OCI-LY7 (cell line): ENCODE measurements at places on chromosomes 1 and 21.

DNA sequence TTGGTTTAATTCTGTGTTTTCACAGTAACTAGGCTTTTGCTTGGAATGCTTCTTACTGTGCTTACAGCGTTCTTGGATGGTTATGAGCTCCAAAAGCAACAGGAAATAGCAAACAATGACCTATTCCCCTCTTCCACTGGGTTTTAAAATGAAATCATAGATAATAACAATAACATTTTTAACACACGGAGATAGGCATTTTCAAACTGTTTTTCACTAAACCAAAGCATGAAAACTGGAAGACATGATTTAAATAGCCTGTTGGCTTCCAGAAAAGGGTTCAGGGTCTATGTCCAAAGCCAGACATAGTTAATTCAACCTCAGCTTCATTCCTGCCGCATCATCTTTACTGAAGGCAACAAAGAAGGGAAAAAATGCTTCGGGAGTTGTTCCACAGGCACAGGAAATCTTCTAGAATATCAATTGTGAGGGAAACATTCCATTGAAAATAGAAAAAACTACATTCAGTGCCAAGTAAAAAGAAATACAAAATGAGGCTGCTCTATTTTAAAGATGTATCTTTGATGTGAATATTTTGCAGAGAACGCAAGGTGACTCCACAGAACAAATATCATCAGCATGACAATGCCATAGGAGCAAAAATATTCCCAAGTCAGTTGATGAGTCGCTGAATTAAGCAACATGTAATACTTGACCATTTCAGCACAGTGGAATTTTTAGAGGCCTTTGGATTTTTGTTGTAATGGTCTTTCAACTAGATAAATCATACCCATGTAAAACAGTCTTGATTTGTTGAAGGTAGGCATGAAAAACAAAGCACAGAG lies 80.7 kb downstream of the NID1 start:
- no peak for DNase-seq

DNA sequence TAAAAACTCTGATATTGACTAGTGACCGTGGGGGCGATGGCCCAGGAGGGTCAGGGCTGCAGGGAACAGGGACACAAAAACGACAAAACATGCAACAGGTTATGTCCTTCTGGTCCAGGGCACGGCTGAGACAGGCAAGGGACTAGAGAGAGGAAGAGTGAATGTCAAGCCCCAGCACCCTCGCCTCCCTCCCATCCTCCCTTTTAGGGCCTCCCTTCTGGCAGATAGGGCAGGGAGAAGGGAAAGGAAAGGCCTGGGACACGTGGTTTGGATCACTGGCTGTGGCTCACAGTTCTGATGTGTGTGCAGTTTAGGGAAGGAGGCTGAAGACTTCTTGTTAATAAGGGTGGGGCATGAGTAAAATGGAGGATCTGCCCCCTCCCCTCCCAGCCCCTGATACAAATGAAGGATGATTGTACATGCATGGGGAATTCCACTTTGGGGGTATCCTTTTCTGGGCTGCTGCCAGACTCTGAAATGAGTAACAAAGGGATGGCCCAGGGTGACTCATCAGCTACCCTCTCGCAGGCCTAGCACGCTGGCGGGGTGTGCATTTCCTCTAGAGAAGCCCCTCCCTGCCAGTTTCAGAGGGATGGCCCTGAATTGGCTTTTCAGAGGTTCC lies 14.2 kb downstream of the CAPN2 start:
- DNase-seq = no peak

DNA sequence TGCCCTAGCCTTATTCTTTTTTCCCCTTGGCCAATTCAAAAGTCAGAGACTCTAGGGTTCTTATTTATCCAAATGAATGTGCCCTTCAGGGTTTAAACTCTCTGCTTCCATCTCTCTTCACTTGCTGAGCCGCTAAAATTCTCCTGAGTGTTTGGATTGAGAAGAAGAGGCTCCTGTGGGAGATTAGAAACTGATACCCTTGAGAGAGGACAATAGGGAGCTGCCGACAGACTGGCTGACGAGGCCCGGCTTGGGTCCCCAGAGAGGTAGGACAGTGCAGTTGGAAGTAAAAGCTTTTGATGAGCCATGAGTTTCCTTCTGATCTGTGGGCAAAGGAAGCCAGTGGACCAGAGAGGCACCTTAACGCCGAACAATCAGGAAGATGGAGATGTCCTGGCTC lies 41.3 kb upstream of the UBE2U start:
- no peak for DNase-seq

DNA sequence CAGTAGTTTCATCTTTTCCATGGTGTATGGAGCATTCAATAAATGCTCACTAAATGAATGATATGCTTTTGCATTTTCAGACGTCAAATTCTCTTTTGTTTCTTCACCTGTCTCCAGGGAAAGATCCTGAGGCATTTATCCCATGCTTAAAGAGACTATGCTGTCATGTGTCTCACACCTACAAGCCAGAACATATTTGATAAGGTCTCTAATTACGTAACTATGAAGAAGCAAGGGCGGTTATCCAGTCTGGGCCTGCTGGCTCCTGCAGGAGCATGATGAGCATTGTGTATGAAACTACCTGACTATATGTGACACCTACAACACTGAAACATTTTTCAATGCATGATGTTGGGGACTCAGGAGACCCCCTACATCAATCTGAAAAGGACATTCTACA lies 51.8 kb downstream of the FBXO42 start:
- DNase-seq = no peak

GRCh38 chr1:156747742-156748669 lies 3.5 kb downstream of the HDGF start:
- no peak for DNase-seq

GRCh38 chr1:163063143-163063542 lies 6.0 kb upstream of the RGS4 start:
- no peak for DNase-seq

DNA sequence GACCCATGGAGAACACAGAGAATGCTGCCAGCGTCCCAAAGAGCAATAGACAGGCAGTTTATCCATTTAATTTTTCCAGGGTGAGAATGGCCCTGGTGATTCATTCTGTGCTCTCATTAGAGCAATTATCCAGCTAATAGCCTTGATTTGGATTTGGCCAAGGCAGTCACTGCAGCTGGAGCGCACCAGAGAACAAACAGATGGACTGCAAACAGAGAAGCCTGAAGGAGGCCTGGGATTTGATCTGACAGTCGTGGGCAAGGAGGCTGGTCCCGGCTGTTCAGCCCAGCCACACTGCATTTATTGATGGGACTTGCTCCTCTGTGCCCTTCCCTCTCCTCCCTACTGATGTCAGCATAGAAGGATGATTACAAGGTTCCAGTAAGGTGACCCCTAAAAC lies 353.9 kb upstream of the C1orf174 start:
- DNase-seq = no peak

DNA sequence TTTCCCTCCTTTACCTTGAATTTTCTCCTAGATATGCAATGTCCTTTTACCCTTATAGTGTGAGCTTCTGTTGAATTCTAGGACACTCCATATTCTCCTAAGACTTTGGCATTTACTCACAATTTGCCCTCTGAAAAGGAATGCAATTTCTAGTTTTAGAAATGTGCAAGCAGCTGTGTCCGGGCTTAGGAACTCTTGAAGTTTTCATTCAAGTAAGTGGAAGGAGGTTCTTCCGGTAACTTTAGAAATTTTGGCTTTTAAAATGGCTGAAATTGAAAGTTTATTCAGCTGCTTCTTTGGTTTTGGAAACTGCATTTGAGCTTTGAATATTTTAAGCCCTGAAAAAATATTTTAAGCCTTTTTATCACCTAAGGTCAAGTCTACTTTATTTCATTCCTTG lies 56.3 kb downstream of the DPH5 start:
- DNase-seq = no peak

DNA sequence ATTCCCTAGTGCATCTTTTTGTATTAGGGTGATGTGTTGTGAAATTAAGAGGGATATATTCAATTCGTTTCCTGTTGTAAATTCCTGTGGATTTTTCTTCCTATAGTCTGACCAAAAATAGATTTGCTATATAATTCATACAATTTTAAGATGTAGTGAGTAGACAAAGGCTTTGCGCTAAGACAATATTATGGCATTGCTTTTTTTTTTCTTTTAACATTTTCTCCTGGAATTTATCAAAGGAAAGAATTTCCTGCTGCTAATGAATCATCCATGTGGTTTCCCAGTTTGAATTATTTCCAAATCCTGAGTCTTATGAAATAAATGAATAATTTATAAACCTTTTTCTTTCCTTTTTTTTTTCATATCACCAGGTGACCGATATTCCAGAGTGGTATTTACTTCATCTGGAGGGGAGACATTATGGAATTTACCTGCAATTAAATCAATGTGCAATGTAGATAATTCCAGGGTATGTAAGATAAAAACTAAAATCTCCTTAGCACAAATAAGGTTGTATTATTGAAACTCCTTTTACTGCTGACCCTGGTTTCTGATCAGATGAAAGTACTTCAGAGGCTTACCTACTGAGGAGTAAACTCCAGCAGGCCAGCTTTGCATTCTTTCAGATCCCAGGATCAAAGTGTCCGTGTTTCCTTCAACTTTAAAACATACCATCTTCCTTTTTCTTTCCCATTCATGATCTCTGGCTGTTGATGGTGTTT lies 148.4 kb downstream of the TLR5 start:
- no peak for DNase-seq

DNA sequence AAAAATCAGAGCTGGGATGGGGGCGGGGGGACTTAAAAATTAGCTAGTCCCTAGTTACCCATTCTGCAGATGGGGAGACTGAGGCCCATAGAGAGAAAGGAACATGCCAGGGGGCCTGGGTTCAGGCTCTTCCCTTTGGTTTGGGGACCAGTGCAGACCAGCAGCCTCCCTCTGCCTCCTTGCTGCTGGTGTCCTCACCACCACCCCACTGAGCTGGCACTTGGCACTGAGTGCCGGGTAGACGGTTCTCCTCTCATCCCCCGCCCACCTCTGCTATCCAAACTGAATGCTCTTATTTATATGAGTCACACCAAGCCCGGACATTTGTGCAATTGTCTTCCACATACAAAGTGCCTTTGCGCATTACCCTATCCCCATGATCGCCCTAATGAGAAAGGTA lies 39.2 kb downstream of the CAMK2N1 start:
- DNase-seq = no peak

DNA sequence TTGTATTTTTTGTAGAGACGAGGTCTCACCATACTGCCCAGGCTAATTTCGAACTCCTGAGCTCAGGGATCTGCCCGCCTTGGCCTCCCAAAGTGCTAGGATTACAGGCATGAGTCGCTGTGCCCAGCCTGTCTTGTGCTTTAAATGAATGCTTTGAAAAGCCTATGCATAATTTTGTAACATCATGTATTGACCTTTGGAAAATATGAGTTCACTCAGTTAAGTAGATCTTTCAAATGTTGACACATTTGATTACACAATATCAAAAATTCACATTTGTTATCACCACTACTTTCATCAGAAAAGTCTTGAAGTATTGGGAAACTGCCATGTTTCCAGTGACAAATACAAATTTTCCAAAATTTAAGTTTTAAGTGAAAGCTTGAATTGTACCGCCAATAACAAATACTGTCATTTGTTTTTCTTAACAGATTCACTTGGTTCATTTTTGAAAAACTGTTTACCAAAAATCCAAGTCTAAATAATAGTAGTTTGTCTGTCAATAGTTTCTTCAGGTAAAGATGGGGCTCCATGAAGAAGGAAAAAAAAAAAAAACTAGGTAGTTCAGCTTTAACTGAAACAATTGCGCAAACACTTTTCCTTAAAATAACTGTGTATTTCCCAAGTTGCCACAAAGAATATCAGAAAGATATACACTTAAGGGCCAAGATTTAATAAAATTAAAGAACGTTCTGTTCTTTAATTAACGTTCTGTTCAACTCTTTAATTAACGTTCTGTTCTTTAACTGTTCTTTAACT lies 233.2 kb upstream of the NR5A2 start:
- no peak for DNase-seq

DNA sequence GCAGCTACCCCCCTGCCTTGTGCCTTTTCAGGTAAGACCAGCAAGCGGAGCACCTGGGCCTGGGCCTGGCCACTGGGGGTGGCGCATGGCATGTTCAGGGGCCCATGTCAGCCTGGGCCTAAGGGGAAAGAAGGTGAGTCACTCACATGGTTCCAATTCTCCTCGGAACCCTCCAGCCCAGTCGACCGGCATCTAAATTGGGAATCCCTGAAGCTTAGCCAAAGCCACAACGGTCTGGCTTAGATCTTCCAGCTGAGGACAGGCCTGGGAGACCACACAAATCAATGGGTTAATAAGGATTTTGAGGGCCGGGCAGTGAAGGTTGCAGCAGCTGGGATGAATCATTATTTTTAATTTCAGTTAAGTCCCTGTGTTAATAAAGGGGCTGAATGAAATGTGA lies 145.1 kb upstream of the SMYD2 start:
- DNase-seq = no peak
